ENCODE measurements at places on chromosomes 6 and 20. TPM values are rescaled to one million over a fixed set of nuclear protein-coding genes. Genes with fewer than 3 reads are reported as not detected.

FAM229B gene
- total RNA-seq: 32.5 TPM

TPX2 gene
- total RNA-seq: 11.3 TPM

BPIFB4 gene
- total RNA-seq: not detected

ABCF1 gene
- 36.0 TPM for total RNA-seq

FAM83C gene
- total RNA-seq: not detected

TSBP1 gene
- not detected for total RNA-seq

NMBR gene
- total RNA-seq: 9.7 TPM

RIMS1 gene
- total RNA-seq: 374 TPM

MMP24OS gene
- total RNA-seq: 4.4 TPM
